ENCODE measurements at places on chromosomes 12 and 14.

DNA sequence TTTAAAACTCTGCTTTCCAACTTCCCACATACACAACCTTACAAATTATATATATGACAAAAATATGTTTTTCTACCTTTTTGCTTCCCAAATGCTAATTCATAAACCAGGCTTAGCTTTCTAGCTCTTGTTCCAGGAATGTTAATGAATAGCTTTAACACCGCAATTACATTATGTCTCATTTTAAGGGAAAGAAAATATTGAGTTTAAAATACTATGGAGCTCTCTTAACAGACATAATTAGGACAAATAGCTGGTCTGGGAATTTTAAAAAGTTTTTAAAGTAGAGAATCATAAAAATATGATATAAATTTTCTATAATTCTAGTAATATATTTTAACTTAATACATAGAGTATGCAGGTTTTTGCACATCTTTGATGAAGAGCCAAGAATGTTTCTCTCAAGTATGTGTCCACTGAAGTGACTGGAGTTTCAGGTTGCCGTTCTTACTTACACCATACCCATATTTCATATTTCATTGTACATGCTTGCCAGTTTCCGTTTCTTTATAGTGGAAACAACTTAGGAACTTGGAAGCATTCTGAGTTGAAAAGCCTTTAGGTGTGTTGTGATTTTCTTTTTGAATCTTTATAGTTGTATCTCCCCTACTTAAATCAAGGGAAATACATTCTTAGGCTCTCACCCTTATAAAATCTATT, 90.6 kb upstream of the SLCO1C1 start:
- DNase-seq = no peak

DNA sequence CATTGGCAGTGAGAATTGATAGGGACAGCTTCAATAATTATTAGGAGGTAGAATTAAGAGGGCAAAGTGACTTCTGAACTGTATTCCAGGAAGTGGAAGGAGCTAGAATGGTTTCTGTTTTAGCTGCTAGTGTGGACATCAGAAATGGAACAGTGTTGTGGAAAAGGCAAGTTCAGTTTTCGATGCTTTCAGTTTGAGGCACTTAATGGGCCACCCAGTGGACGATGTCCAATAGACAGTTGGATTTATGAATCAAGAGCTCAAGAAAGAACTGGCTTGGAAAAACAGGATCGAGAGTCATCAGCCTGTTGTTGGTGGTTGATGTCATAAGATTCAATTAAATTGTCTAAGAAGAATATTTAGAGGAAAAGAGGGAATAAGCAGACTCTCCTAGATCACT, 136.3 kb downstream of the DYRK2 start:
- DNase-seq = no peak

- DNase-seq = no peak
Observed at GRCh38 chr14:41350476-41350875, 256.2 kb upstream of the LRFN5 start.

GRCh38 chr12:50200552-50201273, 33.5 kb upstream of the CERS5 start:
- DNase-seq = no peak

DNA sequence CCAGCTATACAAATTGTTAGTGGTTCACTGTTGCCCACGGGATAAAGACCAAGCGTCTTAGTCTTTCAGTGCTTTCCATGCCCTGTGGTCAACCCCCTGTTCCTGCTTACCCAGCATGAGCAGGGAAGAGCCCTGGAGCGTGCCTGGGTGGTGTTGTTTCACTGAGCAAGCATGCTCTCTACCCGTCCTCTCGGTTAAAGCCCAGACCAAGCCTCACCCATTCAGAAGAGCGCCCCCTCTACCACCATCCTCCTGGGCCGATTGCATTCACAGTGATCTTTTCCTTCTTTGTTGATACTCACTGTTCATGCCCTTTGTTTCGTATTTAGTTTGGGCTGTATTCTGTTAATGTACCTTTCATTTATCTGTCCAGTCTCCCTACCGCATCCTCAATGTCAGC, 25.1 kb downstream of the DYRK4 start:
- no peak for DNase-seq

DNA sequence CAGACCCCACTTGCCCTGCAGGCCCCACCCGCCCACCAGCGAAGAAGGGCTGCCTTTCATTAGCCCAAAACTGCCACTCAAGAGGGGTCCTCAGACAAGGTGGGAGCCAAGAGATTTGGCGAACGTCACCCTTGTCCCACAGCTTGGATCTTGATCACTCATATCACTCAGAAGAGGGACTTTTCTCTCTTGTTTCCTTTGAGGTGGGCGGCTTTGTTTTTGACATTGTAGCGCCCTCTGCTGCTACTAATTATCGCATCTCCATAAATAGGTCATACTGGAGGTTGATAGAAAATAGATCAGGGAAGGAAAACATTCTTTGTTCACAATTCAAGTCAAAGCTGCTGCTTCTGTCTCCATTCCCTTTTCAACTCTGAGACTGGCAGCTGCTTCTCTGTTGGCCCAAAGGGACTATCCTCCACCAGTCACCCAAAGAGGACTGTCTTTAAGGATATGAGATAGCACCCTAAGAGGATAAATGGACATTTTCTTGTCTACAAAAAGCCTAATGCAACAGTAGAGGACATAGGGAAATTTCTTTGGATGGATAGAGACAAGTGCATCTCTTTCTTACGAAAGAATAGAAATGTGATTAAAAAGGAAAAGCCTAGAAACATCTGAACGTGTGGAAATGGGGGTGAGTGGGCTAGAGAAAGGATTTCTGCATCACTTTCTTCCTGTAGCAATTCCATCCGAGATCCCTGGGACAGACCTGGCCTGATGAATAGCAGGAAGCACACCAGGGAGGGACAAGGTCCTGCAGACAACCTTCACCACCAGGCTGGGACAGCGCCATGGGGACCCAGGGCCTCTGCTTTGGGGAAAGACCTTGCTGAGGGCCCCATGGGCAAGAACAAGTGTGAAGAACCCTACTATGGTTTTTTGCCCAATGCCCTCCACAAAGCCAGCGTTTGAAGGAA, 115.8 kb downstream of the DAD1 start:
- DNase-seq = peak; percentile 25

DNA sequence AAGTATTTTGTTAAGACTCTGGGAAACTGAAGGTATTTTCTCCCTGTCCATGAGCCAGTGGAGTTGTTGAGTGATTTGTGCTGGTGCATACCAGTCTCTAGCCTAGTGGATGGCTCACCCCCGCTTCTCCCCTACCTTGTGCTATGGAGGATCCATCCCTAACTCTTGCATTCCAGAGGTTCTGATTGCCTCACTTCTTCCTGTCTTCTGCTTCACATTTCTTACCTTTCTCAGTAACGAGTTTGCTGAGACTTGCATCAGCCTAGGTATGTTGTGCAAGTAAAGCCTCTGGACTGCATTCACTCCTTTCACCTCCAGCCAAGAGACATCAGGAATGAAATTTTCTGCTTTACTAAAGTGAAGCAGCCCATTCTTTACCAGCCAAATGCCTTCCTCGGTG, 391.6 kb downstream of the ZFP36L1 start:
- DNase-seq = no peak

- DNase-seq = no peak
Observed at GRCh38 chr12:69901221-69901905, 76.3 kb downstream of the MYRFL start.

DNA sequence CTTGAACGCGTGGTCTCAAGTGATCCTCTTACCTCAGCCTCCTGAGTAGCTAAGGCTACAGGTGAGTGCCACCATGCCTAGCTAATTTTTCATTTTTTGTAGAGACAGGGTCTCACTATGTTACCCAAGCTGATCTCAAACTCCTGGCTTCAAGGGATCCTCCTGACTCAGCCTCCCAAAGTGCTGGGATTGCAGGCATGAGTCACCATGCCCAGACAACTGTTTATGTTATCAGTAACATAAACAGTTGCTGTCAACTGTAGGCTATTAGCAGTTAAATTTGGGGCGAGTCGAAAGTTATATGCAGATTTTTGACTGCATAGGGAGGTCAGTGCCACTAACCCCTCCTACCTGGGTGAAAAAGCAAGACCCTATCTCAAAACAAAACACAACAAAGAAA, 26.2 kb upstream of the LRRK2 start:
- no peak for DNase-seq

- no peak for DNase-seq
Observed at GRCh38 chr12:31876568-31877424, 82.4 kb upstream of the RESF1 start.

DNA sequence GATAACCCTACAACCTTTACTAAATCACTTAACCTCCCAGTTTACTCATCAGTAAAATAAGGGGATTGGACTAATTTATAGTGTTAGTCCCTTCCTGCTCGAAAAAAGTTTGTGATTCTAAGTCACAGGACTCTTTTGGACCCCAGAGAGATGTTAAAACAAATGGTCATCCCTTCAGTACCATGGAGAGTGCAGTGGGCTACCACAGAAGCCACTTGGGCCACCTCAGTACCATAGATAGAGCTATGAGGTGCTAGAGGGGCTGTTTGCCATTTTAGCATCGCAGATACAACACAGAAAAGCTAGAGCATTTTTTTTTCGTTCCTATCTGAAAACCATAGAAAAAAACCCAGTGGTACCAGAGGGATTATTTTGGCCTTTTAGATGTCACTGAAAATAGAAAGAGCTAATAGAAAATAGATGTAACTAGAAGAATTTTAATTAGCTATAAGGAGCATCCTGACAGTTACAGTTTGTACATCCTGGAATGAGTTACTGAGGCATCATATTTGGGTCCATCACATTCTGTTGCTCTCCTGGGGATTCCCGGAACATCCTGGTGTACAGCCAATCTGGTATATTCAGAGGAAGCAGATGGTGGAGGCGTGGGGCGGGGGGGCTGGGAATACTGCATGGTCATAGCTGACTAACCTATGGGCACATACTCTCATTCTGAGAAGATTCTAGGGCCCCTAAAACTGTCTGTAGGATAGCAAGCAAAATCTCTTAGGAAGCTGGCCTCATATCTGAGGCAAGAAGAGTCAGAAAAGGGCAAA, 2.8 kb downstream of the ZNF219 start:
- DNase-seq = no peak

GRCh38 chr12:117363056-117363662, 1.7 kb upstream of the NOS1 start:
- no peak for DNase-seq

GRCh38 chr12:572532-572899, 90.7 kb downstream of the NINJ2 start:
- DNase-seq = no peak

GRCh38 chr12:84497819-84498218, 414.8 kb downstream of the SLC6A15 start:
- DNase-seq = no peak

DNA sequence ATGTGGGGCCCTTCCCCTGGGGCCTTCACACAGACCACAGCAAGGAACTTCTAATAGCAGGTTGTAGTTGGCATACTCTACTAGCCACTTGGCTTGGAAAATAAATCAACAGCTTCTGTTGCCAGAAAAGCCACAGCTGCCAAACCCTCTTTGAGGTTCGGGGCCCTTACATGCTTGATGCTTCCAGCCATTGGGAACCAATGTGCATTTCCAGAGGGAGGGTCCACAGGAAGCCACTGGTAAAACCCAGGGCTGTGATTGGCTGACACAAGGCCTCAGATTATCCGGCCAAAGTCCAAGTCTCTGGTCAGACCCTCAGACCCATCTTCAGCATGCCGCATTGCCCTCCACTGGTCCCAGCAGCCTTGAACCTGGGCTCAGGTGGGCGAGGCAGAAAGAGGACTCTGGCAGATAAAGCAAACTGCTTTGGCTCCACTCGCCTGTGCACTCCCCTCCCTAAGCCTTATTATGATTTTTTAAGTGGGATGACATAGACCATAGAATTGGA, 214.4 kb downstream of the BCL11B start:
- DNase-seq = no peak

DNA sequence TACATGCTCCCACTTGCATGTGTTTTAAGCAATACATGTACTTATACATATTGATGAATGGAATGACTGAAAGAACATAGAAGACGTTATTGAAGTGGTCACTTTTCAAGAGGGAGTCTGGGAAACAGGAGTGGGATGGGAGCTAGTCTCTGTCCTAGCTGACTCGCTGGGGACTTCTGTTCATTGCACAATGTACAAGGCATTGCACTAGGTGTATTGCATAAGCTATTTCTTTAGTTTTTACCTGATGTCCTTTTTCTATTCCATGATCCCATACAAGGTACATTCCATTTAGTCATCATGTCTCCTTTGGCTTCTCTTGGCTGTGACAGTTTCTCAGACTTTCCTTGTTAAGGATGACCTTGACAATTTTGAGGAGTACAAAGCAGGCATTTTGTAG, 4.0 kb upstream of the MYO1H start:
- no peak for DNase-seq

GRCh38 chr14:100131181-100131580, 28.3 kb downstream of the DEGS2 start:
- no peak for DNase-seq

DNA sequence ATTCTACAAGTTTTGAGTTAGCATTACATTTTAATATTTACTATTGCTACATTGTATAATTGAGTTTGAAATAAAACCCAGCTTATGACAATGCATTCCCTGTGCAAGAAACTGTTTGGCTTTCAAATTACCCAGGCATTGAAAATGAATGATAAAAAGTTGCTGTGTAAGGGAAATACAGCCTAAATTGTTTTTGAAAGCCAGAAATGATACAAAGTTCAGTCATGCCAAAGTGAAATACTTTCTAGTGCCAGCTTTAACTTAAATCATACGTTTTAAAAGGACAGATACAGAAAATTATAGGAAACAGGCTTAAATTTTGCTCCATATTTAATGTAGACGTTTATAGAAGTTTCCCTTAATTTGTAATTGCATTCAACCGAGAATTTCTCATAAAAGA, 2.8 kb downstream of the MGAT2 start:
- DNase-seq = no peak

DNA sequence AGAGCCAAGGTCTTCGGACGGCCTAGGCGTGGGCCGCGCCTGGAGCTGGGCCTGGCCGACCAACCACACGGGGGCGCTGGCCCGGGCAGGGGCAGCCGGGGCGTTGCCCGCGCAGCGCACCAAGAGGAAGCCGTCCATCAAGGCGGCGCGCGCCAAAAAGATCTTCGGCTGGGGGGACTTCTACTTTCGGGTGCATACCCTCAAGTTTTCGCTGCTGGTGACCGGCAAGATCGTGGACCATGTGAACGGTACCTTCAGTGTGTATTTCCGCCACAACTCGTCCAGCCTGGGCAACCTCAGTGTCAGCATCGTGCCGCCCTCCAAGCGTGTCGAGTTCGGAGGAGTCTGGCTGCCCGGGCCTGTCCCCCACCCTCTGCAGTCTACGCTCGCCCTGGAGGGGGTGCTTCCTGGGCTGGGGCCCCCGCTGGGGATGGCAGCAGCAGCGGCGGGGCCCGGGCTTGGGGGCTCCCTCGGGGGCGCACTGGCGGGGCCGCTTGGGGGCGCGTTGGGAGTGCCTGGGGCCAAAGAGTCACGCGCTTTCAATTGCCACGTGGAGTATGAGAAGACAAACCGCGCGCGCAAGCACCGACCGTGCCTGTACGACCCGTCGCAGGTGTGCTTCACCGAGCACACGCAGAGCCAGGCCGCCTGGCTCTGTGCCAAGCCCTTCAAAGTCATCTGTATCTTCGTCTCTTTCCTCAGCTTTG, 4.4 kb upstream of the SHMT2 start:
- no peak for DNase-seq

GRCh38 chr14:104254735-104255400, 116.5 kb downstream of the KIF26A start:
- DNase-seq = no peak

Measured in urothelium cell line (cell line).